Left renal pelvis (tissue), 4 donors: ENCODE measurements at places on chromosomes 2 and 18. TPM values are rescaled to one million over a fixed set of nuclear protein-coding genes. Genes with fewer than 3 reads are reported as not detected.

Gene KLHL41
- 1.7 TPM for polyA plus RNA-seq

Gene GTF2A1L
- polyA plus RNA-seq = not detected

Gene GAD1
- 0.66 TPM for polyA plus RNA-seq

Gene SMC6
- 38.0 TPM for polyA plus RNA-seq

Gene SULT1C4
- polyA plus RNA-seq = 55.5 TPM

Gene HOXD1
- polyA plus RNA-seq = 8.2 TPM

Gene TSPYL6
- not detected for polyA plus RNA-seq

Gene VIT
- 0.09 TPM for polyA plus RNA-seq

Gene CD226
- 4.1 TPM for polyA plus RNA-seq

Gene ATP6V1C2
- polyA plus RNA-seq = 6.3 TPM

GRCh38 chr2:230863442-230864121 is 1.2 kb upstream of the ITM2C start:
- no peak for DNase-seq

DNA sequence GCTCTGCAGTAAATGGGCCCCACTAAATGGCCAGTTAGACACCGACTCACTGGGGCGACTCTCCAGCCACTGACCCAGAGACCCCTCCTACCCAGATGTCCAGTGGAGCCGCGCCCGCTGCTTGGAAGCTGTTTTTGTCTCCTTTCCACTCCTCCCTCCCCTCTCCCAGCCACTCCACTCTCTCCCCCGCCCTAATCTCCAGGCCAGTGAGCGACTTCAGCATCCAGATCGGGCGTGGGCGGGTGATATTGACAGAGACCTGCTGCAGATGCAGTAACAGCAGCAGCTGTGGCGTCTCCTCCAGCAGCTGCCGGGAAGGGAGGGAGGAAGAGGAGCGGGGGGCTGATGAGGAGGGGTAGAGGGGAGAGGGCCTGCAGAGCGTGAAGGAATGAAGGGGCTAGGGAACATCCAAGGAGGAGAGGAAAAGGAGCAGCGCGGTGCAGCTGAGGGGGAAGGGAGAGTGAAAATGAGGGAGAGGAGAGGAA is at the start of gene SCN7A:
SCN7A (minus strand) TSS at position 110 of the 485 bp plus-strand sequence. CDS start 16,553 bp downstream, outside the sequence.
- DNase-seq = peak; percentile 70

- no peak for DNase-seq
These were observed 1398.3 kb downstream of the DSC3 start for GRCh38 chr18:29644276-29644675.

- DNase-seq = no peak
These were observed 205.1 kb downstream of the MGAT5 start for GRCh38 chr2:134458950-134459349.

DNA sequence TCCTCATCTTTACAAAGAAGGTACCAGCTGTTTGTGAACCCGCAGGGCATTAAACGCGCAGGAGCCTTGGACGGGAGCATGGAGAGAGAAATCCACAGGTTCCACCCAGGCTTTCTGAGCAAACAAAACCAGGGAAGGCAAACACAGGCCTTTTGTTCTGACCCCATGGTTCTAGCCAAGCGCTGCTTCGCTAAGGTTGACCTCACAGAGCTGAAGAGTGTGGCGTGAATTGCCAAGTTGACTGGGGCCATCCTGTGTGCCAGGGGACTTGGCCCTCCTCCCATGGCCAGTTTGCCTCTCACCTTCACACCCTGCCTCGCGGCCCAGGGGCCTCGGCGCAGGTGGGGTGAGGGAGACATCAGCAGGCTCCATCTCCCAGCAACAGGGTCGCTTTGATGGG is 74.1 kb downstream of the VAPA start:
- no peak for DNase-seq

GRCh38 chr2:109373791-109374547 is 239.8 kb downstream of the SEPTIN10 start:
- no peak for DNase-seq

DNA sequence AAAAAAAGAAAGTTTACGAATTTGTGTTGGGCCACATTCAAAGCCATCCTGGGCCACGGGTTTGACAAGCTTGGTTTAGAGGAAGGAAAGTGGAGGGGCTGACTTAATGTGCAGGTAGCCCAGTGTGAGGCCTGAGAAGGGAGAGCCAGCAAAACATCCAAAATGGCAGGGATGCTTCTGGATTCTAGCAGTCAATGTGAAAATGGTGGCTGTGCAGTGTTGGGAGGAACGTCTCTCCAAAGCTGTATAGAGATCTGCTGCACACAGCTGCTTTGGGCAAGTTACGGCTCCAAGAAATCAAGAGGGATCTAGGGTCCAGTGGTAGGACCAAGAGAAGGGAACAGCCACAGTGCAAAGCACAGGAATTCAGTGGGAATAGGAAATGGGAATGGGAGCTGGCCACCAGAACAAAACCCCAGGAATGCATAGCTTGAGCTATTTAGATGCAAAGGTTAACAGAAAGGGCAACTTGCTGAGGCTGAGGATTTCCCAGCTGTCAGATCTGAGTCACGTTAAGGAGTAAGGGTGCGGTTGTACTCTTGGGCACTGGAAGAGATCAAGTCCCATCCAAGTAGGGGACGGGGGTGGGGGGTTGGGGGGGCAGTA is 70.6 kb downstream of the B3GNT2 start:
- DNase-seq = no peak

- no peak for DNase-seq
These were observed 170.0 kb downstream of the TXNL1 start for GRCh38 chr18:56468396-56468795.

DNA sequence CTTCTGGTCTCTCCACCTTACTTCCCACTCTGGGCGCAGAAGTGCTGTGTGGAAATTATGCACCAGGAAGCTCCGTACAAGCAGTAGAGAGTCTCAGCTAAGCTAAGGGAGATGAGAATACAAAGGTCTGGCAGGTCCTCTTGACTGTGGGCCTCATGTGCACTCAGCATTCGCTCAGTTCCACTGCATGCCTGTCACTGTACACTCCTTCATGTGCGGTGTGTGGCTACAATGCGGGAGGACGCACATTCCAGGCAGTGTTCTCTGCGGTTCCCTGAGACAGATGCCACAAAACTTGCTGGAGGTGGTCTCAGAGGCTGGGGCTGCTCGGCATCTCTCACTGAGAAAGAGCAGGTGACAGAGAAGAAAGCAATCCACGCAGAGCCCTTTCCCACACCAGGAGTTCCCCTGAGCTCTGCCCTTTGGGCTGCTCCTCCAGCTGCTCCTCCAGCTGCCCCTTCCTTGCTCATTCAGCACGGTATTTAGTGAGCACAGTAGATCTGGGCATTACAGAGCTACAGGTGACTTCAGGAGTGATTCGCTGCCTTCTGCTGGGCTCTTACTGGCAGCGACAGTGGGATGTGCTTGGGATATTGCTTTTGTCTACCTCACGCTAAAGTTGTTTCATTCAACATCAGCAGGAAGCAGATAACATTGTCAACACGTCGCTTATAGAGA is 176.6 kb downstream of the SH3RF3 start:
- DNase-seq = no peak

- no peak for DNase-seq
These were observed 190.8 kb downstream of the RNF152 start for GRCh38 chr18:61702007-61702406.

- no peak for DNase-seq
These were observed 91.9 kb upstream of the STK17B start for GRCh38 chr2:196263181-196263747.

DNA sequence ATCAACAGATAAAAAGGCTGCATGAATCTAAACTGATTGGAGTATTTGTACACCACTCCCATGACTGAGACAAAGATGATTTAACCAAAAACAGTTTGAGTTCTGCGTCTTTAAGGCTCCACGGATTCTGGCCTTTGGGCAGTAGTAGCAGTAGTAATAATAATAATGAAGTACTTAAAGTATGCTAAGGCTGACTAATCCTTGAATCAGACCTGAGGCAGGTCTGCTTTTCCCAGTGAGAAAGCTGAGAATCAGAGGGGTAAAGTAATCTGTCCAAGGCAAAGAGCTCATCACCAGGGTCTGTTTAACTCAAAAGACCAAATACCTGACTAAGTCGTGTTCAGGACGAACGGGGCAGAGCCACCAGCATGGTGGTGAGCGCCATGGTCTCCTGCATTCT is 61.4 kb downstream of the ID2 start:
- no peak for DNase-seq

- DNase-seq = no peak
These were observed 2.5 kb upstream of the SFT2D3 start for GRCh38 chr2:127698553-127699355.

GRCh38 chr2:39381653-39382052 is 55.4 kb downstream of the MAP4K3 start:
- DNase-seq = no peak

DNA sequence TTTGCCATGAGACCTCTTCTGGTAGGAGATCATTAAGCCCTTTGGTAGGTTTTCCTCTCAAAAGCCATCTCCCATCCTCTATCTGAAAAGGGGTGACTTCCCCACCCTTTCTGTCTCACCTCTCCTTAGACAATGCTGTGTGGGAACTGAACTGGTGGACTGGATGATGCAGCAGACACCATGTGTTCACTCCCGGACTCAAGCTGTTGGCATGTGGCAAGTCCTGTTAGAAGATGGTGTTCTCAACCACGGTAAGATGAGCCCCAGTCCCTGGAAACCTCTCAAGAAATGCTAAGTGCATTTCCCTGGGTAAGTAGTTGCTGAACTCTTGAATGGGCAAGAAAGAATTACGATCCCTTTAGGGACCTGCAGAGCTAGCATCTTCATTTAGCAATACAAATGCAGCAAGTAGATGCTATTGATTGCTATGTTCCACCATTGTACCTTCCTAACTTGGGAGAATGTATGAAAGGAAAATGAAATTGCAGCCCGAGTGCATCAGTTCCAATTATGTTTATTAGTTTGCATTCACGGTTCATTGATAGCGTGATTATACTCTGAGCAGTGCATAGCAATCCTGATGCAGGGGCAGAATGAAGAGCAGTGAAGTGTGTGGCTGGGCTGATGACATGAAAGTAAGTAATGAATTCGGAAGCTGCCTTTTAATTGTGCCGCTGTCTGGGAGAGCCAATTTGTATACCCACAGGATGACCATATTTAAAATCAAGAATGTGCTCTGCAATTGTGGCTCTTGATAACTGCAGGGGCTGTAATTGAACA is 110.0 kb upstream of the MAP3K20 start:
- DNase-seq = no peak

DNA sequence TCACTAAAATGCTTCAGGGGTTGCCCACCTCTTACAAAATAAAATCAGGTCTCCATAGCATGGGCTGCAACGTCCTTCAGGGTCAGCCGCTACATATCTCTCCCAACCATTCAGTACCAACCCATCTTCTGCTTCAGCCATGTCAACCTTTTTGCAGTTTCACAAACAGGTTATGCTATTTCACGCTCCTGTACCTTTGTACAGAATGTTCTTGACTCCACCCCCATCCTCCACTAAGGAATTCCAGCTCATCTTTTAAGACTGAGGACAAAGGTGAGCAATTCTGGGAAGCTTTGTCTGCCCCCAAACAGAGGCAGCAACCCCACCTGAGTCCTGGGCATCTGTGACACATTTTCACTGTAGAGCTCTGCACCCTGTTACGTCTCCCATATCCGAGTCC is 8.8 kb upstream of the EVA1A start:
- no peak for DNase-seq

GRCh38 chr2:164562666-164563065 is 58.6 kb downstream of the GRB14 start:
- no peak for DNase-seq

- DNase-seq = no peak
These were observed 317.7 kb downstream of the LPIN1 start for GRCh38 chr2:12064153-12064552.

DNA sequence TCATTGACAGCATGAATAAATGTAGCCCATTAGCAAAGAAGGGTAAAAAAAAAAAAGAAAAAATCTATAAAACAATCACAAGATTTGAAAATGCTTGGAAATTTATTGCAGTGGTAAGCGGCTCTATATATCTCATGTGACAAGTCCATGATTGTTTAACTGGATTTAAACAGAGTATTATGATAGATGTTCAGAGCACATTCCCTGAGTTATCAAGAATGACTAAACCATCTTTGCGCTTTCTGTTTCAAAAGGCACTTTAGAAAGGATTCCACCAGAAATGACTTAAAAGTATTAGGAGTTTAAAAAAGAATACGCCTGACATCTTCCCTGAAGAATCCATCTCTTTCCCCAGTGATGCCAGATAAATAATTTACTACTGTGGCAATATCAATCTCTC is 409.5 kb upstream of the UBE2E3 start:
- DNase-seq = no peak

DNA sequence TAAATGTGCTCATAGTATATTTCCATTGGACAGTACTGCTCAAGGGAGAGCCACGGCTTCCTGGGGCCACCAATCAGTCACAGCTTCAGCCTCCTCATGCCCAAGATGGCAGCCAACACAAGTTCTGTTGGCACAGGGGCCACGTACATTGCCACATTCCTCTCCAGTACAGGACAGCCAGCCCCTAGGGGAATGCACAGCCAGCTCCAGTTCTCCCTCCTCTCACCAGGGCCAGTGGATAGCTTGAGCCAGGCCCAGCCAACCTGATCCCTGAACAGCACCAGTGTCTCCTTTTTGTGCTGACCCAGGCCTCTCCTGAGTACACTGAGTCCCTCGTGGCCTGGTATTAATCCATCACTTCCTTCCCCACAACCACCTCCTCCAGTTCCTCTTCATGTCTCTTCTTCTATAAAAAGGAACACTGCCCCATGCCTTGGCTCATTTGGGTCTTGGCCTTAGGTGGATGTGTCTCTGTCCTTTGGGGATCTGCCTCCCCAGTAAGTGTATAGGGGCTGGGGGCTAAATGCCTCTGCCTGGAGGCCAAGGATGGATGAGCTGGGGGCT is 168.7 kb downstream of the TNS1 start:
- DNase-seq = no peak
